NCI-H526 treated with DMSO at 0.1 percent for 48 hours (cell line): ENCODE measurements at places on chromosomes 1 and 21.

- DNase-seq, result peak; percentile 44
These were observed 378 bp upstream of the SMIM1 start for GRCh38 chr1:3772027-3772714.

DNA sequence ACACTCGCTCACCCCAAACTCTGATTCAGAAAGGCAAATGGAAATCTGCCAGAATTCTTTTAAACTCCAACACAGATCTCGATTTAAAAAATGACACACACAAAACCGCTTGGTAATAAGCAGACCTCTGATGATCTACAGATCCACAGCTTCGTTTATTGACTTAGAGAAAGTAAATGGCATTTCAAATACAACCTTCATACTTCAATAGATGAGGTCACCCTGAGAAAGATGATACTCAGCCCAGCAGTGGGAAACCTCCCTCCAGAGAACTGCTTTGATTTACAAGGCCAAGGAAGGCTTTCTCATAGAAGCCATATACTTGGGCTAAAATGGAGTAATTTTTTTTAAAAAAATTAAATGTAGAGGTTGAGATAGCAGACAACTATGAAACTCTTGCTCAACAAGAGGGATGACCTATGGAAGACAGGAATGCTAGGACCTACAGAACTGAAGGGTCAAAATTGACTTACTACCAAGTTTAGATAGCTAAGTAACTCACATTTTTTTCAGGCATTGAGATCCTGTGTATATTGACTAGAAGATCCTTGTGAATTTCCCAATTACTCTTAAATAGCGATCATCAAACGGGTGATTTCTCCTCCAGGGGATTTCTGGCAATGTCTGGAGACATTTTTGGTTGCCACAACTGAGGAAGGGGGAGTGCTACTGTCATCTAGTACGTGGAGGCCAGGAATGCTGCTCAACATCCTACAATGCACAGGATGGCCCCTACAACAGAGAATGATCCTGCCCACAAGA, 143.9 kb downstream of the CLIC6 start:
- DNase-seq, result no peak

DNA sequence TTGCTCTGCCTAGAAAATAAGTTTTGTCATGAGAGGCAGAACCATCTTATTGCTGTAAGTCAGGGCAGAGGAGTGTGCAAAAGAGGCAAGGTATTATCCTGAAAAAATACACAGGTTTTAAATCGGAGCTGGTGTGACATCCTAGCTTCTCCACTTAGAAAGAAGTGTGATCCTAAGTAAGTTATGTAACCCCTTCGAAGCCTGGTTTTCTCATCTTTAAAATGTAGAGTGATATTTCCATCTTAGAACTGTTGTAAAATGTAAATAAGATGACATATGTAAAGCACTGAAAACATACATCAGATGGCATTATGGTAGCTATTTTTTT, 65.1 kb downstream of the IER5 start:
- DNase-seq, result no peak

- DNase-seq, result peak; percentile 40
These were observed 729 bp downstream of the APP start for GRCh38 chr21:26169611-26170470.

DNA sequence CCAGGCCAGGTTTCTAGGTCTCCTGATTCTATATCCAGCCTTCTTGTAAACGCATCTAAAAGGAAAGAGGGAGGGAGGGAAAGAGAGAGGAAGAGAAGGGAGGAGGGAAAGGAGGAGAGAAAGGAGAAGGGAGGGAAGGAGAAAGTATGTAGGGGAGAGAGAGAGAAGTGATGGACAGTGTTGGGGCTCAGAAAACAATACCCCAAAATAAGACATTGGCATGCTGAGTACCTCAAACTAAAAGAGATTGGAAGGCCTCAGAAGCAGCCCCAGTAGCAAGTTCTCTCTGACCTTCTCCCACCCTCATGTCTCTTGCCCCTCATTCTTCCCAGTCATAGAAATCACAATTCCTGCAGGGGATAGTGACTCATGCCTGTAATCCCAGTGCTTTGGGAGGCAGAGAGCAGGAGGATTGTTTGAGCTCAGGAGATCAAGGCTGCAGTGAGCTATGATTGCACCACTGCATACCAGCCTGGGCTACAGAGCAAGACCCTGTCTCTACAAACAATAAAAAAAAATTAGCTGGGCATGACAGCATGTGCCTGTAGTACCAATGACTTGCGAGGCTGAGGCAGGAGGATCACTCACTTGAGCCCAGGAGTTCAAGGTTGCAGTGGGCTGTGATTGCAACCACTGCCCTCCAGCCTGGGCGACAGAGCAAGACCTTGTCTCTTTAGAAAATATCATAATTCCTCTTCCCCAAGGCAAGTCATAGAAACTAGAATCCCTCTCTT, 51.2 kb downstream of the DNTTIP2 start:
- DNase-seq, result no peak

DNA sequence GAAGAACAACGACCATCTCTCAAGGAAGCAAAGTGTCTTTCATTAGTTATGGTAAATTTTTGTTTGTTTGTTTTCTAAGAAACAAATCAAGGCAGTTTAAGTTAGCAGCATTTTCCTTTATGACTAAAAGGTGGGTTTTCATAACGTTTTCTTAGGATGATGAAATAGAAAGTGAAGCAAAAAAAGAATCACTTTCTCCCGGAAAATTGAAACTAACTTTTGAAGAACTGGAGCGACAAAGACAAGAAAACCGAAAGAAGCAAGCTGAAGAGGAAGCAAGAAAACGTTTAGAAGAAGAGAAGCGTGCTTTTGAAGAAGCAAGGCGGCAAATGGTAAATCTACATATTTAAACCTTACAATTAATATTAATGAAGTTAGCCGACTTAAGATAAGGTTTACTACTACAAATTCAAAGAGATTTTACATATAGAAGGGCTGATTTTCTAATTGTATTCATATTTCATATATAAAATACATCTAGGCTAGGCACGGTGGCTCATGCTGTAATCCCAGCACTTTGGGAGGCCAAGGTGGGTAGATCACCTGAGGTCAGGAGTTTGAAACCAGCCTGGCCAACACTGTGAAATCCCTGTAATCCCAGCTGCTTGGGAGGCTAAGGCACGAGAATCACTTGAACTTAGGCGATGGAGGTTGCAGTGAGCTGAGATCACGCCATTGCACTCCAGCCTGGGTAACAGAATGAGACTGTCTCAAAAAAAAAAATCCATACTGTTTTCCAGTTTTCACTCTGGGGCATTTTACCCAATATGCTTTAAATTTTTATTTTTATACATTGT, 38.3 kb downstream of the NEXN start:
- DNase-seq, result no peak

GRCh38 chr1:5119366-5120234, 465.2 kb downstream of the AJAP1 start:
- DNase-seq, result no peak

GRCh38 chr1:73755649-73756048, 442.3 kb downstream of the LRRIQ3 start:
- DNase-seq, result no peak

DNA sequence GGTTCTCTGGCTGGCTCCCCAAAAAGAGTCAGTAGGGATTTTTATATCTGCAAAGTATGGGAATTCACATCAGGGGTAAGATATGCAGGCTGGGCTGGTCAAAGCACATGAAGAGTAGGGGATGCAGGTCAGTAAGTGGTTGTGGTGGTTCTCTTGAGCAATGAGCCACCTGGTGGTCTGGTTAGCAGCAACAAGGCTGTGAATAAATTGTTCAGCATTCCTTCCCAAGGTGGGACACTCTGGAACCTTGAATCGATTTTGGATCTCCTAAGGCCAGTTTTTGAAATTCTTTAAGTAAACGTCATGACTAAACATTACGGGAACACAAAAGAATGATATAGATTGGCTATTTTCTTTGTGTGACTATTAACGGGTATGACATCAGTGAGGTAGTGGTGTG, 563.0 kb upstream of the NEGR1 start:
- no peak for DNase-seq

- DNase-seq, result no peak
These were observed 2.9 kb downstream of the IL24 start for GRCh38 chr1:206900149-206900548.

- no peak for DNase-seq
These were observed 17.7 kb downstream of the ATPAF1 start for GRCh38 chr1:46650491-46650890.

DNA sequence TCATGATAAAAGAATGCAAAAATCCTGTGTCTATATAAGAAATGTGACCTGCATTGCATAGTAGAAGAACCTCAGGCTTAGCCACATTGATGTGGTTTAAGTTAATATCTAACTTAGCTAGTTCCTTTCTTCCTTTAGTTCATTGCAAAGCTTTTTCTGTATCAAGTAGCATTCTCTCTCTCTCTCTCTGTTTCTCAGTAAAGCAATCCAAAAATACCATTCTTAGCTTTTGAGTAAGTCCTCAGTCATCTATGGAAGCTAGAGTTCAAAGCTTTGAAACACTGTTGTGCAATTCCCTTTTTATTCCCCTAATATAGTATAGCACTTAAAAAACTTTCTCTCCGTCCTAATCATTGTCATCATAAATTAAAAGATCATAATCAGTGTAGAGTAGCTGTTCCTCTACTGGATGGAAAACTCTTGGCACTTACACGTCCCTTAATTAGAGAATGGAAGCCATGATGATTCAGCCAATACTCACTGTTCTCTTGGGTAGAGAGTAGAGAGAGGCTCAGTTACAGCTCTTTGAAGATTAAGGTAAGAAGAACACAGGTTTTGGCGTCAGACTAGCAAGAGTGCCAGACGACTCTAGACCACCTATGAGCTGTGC, 350.3 kb upstream of the LYPLAL1 start:
- no peak for DNase-seq

- no peak for DNase-seq
These were observed 105.9 kb downstream of the SIPA1L2 start for GRCh38 chr1:232524056-232524455.
